Mucosa of descending colon (tissue), 3 donors: ENCODE measurements at places on chromosomes 6 and 20.

GRCh38 chr6:168440520-168441433 lies at the start of gene SMOC2:
Gene SMOC2 (plus strand): TSS chr6:168441184. CDS start chr6:168441371, 187 bp downstream.
- DNase-seq: no peak

GRCh38 chr20:18506744-18507143 lies 996 bp upstream of the SEC23B start:
- no peak for DNase-seq

DNA sequence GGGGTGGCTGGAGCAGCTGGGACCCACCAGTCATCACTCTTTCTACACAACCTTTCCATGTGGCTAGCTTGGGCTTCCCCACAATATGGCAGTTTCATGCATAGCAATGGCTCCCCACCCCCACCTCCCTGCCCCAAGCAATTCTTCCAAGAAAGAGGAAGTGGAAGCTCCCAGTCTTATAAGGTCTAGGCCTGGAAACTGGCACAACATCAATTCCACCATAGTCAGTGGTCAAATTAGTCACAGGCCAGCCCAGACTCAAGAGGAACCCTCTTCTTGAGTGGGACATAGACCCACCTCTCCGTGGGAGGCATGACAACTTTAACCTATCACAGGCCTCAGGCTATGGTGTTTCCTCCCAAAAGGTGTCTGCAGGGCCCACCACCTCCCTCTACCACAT lies 17.7 kb downstream of the TGM6 start:
- no peak for DNase-seq

DNA sequence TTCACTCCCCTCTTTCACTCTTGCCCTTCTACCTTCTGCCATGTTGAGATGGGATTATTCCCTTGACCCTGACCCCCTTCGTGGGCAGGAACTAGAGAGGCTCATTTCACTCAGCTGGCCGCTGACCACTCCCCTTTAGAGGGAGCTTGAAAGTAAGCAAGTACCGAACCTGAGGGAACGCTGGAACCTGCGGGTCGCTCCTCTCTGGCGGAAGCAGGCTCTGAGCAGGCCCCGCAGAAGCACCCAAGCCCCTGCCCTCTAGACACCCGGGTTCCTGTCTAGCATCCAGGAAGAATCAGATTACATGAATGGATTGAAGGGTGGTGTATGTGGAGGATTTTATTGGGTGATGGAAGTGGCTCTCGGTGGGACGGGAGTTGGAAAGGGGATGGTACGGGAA lies 11.9 kb upstream of the MYCT1 start:
- no peak for DNase-seq

GRCh38 chr6:51015394-51015793 lies 196.7 kb downstream of the TFAP2B start:
- DNase-seq: no peak

DNA sequence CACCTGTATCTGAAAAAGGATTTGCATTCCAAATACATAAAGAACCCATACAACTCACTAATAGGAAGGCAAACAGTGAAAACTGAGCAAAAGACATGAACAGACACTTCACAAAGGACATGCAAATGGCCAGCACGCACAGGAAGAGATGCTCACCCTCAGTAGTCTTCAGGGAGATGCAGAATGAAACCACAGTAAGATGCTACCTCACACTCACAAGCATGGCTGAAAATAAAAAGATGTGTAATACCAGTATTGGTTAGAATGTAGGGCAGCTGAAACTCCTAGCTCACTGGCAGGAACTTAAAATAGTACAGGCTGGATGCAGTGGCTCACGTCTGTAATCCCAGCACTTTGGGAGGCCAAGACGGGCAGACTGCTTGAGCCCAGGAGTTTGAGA lies 64.6 kb downstream of the SNX5 start:
- DNase-seq: no peak

- DNase-seq: peak; percentile 95
Measured at GRCh38 chr6:63573076-63573898, 1.0 kb downstream of the LOC128125822 start.

- no peak for DNase-seq
Measured at GRCh38 chr6:11219400-11219834, 13.1 kb downstream of the NEDD9 start.

GRCh38 chr20:8749101-8749500 lies 319.8 kb upstream of the PLCB4 start:
- DNase-seq: no peak

- DNase-seq: no peak
Measured at GRCh38 chr6:71228461-71229041, 60.1 kb upstream of the OGFRL1 start.

- DNase-seq: no peak
Measured at GRCh38 chr6:148898376-148899014, 151.7 kb downstream of the UST start.

DNA sequence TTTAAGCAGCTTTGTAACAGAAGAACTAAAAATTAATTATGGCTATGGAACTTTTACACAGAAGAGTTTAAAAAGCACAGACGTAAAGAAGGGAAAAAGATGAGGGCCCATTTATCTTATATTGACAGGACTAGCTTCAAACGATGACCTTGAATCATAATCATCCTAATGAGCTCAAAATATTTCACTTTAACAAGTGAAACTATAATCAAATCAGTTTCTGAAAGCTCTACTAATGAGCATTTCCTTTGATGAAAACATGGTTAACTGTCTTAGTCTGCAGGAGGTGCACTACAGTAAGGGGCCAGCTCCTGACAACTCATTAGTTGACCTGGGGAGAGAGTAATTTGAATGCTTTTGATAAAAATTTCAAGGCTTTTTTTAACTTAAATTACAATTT lies 228.0 kb upstream of the DEFB112 start:
- DNase-seq: no peak

- no peak for DNase-seq
Measured at GRCh38 chr6:38783443-38784228, 68.5 kb downstream of the DNAH8 start.

GRCh38 chr6:50610562-50610961 lies 102.8 kb upstream of the TFAP2D start:
- no peak for DNase-seq

DNA sequence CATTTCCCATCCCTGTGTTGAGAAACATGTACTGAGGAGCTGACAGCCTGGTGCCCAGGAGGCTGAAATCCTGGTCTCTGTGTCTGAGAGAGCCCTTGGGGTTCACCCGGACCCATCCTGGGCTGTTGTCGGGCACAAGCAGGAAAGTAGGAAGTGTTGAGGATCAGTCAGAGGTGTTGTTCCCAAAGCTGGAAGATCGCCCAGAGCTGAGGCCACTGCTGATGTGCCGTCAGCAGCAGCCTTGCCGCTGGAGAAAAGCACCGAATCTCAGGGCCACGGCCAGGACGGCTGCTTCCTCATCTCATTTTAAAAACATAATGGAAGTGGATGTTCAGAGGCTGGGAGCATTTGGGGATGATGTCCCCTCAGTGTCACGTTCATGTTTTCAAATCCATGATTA lies 218.5 kb downstream of the UST start:
- no peak for DNase-seq

DNA sequence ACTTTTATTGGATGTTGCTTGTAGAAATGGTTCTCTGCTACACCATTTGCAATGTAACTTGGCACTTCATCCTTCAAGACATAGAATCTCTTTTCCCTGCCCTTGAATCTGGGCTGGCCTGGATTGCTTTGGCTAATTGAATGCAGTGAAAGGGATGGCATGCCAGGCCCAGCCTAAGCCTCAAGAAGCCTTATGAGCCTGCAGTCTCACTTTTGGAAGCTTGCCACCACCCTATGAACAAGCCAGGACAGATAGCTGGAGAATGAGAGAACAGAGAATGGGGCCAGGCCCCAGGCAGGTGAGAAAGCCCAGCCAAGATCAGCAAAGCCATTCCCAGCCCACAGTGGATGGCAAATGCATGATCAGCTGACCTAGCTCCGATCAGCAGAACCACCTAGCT lies 350.7 kb upstream of the RNF24 start:
- no peak for DNase-seq

DNA sequence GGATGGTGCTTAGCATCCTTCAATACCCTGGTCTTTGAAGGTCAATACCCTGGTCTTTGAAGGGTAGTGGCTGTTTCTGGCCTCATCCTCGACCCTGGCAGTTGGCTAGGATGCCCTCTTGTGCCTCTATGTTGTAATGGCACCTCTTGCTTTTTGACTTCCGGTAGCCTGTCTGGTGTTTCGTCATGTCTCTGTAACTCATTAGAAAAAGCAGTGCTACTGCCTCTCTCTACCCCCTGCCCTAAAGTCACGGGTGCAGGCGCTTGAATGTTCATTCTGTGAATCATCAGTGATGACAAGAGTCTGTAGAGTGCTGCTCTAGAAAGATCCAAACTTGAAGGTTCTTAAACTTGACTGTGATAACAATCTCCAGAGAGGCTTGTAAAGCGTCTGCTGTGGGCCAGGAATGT lies 28.3 kb downstream of the RSPO4 start:
- DNase-seq: peak; percentile 35

DNA sequence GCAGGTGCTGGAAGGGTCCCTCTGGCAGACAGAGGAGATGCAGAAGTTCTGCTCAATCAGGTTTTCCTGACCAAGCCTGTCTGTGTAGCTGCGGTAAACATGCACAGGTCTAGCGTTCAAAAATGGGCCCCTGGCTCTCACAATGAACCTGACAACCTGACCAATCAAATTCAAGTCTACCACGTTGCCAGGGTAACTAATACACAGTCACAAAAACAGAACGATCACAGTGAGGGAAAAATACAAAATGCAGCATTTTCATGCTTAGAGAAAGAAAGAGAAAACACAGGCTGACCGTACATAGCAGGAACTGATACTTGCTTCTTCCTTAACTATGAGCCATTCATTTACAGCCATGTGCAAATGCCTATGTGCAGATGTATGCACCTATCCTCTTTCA lies 353.1 kb upstream of the TSHZ2 start:
- DNase-seq: no peak

- DNase-seq: no peak
Measured at GRCh38 chr6:118719351-118720124, 68.1 kb upstream of the CEP85L start.

DNA sequence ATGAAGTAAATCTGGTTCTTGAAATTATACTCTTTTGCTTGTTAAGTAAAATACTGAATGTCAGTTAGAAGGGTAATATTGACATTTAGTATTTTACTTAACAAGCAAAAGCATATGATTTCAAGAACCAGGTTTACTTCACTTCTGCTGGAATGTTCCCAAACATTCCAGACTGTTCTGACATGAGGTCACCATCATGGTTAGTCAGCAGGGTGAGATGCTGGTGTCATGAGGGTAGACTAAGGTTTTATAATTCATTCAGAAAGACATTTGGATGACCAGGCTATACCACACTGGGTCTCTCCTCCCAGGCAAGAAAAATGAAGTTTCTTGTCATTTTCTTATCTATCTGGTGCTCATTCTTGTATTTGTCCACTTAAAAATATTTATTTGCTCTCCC lies 414.4 kb upstream of the MMS22L start:
- no peak for DNase-seq

DNA sequence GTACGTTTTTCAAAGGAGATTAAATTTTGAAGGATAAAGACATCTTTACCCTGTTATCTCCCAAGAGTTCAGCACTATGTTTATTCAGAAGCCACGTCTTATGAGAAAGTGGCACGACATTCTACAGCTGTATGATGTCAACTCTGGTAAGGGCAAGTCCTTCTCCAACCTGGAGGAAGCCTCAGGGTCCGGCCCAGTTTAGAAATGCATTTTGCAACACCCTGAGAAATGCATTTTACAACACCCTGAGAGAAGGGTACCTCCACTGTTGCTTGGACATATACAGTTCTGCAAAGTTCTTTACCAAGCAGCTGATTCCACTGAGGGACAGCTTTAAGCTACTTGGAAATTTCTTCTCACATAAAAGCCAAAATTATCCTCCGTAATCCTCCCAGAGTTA lies 17.5 kb downstream of the NAPB start:
- no peak for DNase-seq

GRCh38 chr6:144580039-144580438 lies 294.9 kb downstream of the UTRN start:
- DNase-seq: no peak

DNA sequence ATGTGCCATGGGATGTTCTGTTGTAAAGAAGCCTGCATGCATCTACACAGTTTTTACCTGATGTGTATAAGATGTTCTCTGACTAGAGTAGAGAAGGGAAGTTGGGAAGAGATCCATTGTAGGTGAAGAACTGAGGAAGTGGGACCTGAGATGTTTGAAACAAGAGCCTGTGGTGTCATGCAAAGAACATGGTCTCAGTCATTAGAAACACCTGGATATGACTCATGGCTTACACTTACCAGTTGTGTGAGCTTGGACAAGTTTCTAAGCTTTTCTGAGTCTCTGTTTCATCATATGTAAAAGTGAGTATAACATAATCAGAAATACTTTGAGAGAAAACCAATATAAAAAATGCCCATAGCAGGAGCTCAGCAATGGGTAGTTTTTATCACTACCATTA lies 51.9 kb upstream of the SEC63 start:
- DNase-seq: no peak

- DNase-seq: no peak
Measured at GRCh38 chr6:26122402-26122792, 35.2 kb downstream of the HFE start.

GRCh38 chr6:72031471-72031870 lies 145.1 kb downstream of the RIMS1 start:
- DNase-seq: no peak

DNA sequence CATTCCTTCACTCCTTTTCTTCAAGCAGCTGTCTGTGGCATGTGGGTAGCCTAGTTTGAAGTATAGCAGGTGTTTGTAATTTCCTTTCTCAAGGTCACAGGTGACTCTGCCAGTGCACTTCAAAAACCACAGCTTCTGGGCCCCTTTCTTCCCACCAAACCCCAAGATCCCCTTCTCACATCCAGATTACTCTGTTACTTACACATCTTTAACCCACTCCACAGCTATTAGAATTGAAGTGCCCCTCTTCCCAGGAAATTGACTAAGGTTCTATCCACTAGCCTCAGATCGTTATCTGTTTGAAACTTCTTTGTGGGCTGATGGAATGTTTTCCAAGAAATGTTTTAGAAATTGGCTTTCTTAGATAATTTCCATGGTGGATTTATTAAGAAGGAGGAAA lies 150.8 kb downstream of the AHI1 start:
- no peak for DNase-seq

DNA sequence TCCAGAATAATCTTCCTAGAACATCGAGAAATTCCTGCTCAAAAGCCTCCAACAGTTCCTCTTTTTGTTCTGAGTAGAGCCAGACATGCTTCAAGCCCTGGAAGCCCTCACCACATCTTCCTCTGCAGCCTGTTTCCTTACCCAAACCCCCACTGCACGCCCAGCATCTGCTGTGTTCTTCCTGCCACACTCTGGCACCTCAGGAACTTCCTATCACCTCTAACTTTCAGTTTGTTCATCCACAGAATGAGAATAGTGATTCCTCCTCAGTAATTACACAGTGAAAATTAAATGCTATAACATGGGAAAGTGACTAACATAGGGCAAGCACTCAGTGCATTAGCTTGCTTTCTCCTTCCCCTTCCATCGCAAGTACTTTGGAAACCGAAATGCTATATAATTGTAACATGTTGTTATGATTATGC lies 26.3 kb downstream of the C6orf89 start:
- no peak for DNase-seq

DNA sequence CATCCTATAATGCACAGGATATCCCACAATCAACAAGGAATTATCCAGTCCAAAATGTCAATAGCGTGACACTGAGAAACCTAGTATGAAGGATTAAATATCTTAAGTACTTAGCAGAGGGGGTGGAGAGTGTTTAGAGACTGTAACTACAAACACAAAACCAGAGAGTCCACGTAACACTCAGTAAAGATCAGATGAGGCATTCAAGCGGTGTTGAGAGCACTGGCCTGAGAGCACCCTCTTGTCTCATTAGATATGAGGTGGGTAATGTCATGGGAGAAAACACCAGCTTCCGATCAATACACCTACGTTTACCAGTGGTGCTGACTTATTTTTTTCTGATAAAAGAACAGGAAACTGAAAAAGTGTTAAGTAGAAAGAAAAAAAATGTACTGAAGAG lies 2.3 kb downstream of the FAM184A start:
- DNase-seq: no peak
